ENCODE measurements at places on chromosomes 2 and 18.

DNA sequence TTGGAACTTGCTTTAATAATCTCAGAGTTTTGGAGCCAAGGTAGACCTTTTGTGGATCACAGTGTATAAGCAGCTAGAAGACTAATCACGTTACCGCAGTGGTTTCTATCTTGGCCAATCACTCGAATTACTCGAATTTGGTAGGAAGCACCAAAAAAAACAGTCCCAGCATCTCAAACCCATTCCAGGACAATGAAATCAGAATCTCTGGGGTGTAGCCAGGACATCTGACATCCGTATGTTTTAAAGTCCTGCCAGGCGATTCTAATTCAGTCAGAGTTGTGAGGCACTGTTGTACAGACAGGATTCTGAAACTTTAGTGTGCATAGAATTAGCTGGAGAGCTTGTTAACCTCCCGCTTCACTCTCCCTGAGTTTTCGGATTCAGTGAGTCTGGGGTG is 30.8 kb downstream of the GRHL1 start:
- DNase-seq = no peak

DNA sequence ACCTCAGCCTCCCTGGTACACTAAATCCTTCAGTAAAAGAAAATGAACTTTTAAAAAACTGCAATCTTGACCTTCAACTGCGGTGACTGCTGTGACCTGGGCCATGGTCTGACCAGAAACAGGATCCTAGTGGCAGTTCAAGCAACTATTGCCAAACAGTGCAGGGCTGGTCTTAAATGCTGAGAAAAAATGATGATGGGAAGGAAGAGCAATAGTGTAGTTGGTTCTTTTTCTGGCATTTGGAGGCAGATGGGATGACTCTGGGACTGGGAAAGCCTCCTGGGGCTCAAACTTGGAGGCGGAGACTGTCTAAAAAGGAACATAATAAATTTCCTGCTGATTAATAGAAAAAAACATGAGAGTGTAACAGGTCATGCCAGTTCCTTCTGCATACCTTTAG is 45.4 kb downstream of the CHN1 start:
- DNase-seq = no peak

DNA sequence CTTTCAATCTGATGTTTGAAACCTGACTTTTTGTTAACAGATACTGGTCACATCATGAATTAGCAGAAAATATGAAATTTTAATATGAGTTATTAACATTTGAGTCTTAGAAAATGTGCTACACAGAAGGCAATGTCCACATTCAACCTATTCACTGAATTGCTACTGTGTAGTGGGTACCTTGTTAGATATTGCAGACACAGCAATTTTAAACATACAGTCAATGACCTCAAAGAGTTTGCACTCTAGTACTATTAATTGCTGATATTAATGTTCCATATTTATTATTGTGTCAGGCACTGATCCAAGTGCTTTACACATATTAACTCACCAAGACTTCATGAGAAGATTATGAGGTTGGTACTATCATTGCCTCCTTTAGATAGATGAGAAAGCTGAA is 385.4 kb upstream of the PKDCC start:
- DNase-seq = no peak

DNA sequence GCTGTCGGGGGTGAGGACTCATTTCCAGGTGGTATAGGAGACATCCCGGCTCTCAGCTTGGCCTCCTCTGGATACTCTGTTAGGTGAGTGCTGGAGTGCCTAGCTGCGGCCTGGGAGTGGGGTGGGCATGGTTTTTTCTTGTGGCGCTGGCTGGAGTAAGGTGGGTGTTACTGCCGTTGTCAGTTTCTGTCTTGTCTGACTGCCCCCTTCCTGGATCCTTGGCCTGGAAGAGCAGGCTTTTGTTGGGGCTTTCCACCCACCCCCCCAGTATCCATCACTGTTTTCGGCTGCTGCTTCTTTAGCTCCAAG is 69.2 kb downstream of the DGKD start:
- no peak for DNase-seq

- DNase-seq = no peak
Observed at GRCh38 chr2:18440141-18440661, 120.3 kb downstream of the RDH14 start.

DNA sequence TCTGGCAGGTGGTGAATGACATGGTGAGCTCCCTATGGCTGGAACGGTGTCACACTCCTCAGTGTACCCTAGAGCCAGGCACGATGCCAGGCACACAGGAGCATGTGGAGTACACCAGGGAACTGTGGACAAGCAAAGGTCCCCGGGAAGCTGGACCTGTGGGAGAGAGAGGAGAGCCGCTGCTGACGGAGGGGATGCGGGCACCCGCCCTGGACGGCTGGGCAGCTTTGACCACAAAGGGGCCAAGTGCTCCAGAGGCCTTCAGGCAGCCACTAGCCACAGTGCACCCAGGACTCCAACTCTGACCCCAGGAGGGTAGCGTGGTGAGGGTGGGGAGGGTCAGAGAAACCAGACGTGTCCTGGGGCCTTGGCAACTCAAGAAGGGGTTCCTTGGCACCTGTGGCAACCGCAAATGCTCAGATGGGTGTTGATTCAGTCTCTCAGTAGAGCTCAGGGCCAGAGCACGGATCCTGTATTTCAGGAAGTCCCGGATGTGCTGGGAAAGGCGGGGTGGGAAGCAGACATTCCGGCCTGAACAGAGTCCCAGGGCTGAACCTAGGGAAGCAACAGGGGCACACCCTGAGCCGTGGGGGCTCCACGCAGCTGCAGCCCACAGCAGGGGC is 2.3 kb upstream of the MAB21L4 start:
- DNase-seq = no peak

DNA sequence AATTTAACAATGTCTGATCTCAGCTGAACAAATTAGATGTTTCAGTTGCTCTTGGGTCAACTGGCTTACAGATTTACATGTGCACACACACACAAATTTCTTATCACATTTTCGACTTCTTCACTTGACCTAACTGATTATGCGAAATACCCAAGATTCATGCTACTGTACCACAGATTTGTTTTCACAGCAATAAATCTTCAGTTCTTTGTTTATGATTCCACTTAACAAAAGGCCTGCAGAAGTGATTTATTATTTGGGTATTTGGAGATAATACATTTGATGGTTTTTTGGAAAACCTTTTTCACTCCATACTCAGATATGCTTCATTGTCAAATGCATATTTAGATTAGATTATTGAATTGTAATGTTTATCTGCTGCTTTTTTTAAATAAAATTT is 129.0 kb downstream of the GALNT1 start:
- no peak for DNase-seq

GRCh38 chr18:35311496-35311895 is 21.5 kb upstream of the ZSCAN30 start:
- no peak for DNase-seq

GRCh38 chr2:196783431-196784094 is 15.9 kb downstream of the GTF3C3 start:
- no peak for DNase-seq

DNA sequence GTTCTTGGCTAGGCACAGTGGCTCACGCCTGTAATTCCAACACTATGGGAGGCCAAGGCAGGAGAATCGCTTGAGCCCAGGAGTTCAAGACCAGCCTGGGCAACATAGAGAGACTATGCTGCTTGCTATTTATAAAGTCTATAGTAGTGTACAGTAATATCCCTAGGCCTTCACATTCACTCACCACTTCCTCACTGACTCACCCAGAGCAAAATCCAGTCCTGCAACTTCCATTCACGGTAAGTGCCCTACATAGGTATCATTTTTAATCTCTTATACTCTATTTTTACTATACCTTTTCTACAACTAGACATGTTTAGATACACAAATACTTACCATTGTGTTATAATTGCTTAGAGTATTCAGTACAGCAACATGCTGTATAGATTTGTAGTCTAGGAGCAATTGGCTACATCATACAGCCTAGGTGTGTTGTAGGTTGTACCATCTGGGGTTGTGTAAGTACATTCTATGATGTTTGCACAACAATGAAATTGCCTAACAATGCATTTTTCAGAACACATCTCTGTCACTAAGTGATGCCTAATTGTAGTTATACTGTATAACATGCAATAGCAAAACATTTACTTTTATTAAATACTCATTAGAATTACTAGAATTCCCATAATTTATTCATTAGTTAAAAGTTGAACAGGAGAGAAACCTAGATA is 8.8 kb downstream of the DHX57 start:
- no peak for DNase-seq

DNA sequence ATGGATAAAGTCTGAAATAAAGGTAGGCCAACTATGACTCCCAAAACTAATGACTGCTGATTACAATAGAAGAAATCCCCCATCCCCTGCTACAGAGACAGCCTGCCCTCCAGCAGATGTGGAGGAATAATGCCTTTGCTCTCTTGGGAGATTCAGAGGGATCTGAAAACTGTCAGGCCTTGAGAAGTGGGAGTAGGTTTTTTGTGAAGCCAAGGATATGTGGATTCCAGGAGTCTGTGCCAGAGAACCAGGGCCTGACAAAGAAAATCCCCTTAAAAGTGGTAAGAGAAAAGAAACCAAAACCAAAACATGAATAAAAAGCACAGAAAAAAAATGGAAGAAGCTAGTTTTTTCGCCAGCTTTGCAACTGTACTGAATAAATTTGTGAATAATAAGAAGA is 397.6 kb downstream of the ZNF521 start:
- no peak for DNase-seq

GRCh38 chr2:72757177-72757775 is 68.6 kb downstream of the EXOC6B start:
- no peak for DNase-seq

DNA sequence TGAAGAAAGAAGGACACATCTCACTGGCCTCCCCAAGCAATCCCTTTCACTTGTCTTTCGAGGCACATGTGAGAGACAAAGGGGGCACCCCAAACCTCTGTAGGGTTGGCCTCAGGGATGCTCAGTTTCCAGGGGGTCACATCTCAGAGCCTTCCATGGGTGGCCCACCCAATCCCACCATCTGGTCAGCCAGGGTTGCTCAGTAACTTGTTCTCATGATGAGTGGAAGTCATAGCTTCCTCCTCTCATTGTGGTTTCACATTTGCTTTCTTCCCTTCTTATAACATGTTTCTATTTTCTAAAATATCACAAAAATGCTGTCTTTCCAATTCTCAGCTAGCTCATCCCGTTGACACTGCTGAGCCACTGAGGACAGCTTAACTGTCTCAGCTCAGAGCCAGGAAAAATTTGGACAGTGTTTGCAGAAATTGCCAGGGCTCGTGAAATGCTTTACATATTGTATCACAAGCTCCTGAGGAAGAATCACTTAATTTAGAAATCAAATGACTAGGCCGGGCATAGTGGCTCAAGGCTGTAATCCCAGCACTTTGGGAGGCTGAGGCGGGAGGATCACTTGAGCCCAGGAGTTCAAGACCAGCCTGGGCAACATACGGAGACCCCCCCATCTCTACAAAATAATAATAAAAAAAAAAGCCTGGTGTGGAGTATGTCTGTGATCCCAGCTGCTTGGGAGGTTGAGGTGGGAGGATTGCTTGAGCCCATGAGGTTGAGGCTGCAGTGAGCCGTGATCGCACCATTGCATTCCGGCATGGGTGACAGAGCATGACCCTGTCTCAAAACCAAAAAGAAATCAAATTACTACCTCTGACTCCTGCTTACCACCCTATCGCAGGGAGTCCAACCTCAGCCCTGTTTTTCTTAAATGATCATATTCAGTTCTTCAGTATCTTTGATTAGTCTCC is 129.3 kb downstream of the PRKCE start:
- DNase-seq = no peak

DNA sequence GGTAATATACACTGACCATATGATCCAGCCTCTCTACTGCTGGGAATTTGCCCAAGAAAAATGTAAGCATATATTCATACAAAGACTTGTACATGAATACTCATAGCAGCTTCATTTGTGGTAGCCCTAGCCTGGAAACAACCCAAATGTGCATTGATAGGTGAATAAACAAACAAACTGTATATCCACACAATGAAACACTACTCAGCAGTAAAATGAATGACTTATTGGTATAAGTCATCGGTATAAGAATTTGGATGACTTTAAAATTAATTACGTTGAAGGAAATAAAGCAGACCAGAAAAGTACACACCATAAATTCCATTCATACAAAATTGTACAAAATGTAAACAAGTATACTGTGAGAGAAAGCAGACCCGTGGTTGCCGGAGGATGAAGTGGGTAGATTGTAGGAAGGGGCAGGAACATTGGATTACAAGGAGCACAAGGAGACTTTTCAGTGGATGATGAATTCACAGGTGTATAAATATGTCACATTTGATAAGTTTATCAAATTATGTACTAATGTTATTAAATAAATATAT is 376.7 kb downstream of the TDRD15 start:
- DNase-seq = no peak

DNA sequence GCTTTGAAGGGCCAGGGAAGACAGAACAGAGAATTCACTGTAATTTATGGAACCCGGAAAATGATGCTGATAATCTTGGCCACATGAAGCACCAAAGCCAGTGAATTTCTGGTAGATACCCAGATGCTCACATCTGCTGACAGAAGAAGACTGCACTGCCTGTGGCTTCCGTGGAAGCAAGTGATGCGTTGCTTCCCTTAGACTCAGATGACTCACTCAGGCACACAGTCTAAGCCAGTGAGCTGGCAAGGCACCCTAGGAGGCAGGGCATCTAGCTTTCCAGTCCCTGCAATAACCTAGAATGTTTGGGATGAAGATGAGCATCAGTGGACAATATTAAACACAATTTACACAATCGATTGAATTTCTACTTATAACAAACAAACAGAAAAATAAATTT is 284.7 kb downstream of the CMPK2 start:
- DNase-seq = no peak

DNA sequence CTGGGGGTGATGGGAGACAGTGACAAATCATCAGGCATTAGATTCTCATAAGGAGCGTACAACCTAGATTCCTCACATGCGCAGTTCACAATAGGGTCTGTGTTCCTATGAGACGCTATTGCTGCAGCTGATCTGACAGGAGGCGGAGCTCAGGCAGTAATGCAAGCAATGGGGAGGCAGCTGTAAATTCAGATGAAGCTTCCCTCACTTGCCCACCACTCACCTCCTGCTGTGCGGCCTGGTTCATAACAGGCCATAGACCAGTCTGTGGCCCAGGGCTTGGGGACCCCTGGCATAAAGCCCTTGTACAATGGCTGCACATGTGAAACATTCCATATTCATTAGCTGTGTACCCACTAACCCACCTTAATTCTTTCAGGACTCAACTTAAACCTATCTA is 18.0 kb downstream of the NMUR1 start:
- no peak for DNase-seq

DNA sequence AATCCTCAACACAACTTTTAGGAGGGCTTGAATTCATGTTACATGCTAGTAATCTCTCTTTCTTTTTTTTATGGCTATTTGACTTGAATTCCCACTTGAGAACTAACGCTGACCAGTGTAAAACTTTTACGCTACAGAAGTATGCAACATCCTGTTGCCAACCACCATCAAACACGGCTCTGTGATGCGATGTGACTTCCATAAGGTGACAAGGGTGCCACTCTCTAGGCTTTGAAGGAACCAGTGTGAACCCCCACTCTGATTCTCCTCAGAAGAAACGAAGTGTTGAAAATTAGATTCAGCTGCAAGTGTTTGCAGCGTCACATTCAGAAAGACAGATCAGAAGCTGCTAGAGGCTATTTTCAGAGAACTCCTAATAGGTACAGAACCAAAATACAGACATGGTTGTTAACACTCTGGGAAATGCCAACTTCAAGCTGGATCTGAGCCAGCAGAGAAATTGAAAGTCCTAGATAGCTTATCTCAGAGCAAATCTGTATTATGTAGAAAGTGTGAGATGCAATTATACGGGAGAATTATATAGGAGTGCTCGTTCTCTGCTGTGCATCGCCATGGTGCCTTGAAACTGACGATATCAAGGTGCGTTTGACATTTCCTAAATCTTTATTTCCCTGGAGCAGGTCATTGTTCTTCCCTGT is 271.2 kb downstream of the LPIN1 start:
- DNase-seq = no peak
